ENCODE measurements at places on chromosomes 2 and 18.
A peak's percentile ranks its signal among the peaks of the same experiment; 100 is the strongest.

DNA sequence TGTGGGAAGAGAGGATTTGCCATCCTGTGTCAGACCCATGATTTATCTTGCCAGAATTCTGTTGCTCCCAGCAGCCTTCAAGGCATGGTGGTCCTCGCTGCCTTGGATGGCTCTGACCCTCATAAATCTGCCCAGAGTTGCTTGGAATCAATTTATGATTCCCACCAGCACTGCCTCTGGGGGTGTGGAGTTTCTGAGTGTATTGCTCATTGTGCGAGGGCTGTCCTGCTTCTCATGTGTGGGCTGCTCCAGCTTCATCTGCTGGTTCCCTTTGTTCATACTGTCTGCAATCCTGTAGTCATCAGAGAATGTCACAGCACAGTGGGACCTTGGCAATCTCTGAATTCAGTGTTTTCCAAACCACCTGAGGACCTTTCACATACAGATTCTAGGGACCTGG lies 139.8 kb downstream of the CLIP4 start:
- DNase-seq, result no peak

DNA sequence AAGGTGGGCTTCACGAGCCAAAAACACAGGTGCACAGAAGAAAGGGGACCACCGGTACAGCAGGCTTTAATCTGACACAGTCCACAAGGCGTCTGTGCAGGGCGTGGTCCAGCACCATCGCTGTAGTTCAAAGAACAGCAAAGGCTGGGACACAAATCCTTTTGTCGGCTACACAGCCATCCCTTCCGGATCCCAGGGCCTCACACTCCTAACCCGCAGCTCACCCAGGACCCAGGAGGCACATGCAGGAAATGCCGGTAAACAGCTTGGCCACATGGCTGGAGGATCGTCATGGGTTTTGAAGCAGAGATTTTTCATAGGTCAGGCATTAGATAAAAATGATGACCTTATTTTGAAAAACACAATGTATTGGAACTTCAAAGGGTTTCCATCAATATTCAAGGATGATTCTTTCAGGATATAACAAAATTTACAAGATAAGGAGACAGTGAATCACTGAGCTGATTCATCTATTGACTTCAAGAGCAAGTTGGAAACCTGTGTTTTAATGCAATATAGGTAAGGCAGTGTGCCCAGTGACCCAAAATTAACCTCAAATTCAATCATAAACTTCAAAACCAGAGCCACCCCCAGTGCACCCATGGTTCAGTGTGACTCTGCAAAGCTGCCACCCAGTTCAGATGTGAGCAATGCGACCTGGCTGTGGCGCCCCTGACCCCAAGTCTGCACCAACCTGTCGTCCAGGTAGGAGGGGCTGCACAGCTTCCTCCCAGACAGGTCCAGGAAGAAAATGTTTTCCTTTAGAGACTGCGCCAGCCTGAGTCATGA lies 74.4 kb downstream of the TMEM18 start:
- DNase-seq, result no peak

GRCh38 chr2:110166266-110166665 lies 38.5 kb downstream of the NPHP1 start:
- no peak for DNase-seq

DNA sequence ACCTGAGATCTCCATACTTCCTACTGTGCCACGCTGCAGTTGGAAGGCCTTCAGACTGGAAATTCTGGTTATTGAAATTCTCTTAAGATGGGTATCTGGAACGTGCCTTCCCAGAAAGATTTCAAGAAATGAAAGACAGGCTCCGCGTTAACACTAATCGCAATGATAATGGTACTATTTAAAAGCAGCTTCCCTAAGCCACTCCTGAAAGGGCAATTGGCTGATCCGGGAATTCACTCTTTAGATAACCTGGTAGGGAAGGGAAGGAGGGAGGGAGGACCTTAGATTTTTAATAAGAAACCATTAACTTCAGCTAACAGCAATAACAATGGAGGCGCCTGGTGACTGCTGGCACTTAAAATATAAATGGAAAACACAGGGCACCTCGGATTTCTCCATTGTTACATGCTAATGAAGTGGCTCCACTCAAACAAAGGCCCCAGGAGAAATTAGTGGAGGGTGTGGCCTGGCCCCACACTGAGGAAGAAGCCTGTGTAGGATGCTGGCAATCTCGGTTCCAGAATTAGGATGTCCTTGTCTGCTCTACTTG lies 22.5 kb upstream of the MTA3 start:
- no peak for DNase-seq

GRCh38 chr2:120871016-120871635 lies 135.5 kb downstream of the GLI2 start:
- no peak for DNase-seq

DNA sequence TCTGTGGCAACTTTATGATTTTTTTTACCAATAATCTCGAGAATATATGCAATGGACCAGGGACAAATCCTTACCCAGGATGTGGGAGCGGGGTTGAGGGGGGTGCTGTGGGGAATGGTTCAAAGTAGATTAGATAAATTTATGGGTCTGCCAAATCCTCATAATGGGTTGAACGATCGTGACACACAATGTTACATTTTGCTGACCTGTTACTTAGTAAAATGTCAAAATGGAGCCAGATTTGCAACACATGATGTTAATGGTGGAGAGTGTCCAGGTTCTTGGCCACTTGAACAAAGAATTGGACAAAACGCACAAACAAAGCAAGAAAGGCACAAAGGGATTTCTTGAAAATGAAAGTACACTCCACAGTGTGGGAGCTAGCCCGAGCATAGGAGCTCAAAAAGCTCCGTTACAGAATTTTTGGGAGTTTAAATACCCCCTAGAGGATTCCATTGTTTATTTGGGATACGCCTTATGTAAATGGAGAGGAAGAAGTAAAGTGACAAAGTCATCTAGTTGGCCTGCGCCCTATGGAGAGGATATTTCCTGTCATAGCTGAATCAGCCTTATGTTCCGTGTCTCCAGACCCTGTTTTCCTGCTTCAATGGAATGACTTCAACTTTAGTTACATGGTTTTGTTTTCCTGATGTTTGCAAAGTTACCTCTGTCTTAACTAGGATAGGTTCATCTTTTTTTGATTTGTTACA lies 776.0 kb downstream of the DCC start:
- DNase-seq, result no peak

GRCh38 chr2:19358242-19359020 lies at the start of gene OSR1:
Gene OSR1, minus strand, starts transcription at chr2:19358623. Its CDS starts 4,818 bp downstream, at chr2:19353805.
- DNase-seq, result peak; percentile 71

- DNase-seq, result peak; percentile 54
Observed at GRCh38 chr2:168526641-168527040, 70.6 kb downstream of the CERS6 start.

- DNase-seq, result no peak
Observed at GRCh38 chr2:10535703-10536102, 87.6 kb upstream of the ODC1 start.

DNA sequence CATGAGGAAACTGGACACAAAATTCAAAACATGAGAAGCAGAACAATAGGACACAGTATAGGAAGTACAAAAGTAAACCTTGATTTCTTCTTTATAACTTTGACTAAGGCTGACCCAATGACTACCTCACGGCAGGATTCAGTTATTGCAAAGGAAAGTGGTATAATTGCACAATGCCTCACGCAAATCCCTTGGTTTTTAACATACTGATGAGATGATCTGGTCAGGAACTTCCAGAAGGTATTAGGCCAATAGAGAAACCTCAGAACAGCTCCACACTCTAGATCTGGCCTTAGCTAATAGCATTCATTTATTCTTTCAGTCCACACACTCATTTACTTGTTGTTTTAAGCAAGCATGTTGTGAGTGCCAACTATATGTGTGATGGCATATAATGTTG lies 1526.9 kb upstream of the ACVR2A start:
- DNase-seq, result peak; percentile 97

GRCh38 chr2:10007435-10007834 lies 35.9 kb upstream of the KLF11 start:
- no peak for DNase-seq

- peak; percentile 55 for DNase-seq
Observed at GRCh38 chr2:183163821-183164649, 39.8 kb downstream of the NUP35 start.

- DNase-seq, result no peak
Observed at GRCh38 chr2:39525636-39526412, 88.7 kb upstream of the MAP4K3 start.

DNA sequence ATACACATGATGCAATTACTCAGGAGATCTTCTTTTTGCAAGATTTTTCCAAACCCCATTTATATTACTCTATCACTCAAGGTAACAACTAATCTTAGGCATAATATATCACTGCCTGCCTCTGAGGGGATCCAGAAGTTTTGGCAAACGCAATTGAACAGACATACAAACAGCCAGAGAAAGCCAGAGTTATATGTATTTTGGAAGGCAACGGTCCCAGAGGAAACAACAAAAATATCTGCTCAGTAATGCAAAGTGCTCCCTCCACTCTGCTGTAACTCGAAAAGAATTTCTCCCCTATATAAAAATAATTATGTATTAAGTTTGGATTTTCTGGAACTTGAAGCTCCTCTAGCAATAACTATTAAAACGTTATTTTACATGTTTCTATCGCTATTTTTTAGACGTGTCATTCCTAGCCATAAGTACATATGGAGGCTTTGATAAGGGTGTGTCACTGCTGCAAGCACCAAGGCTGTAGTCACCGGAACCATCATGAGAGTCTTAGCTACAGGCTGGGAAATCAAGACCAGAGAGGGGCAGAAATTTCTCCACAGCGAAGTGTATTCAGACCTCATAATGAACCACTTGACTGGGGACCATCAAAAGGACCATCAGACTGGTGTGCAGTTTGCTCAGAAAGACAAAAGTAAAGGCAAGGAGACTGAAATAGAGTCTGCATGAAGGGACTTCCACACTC lies 3.7 kb upstream of the GKN1 start:
- DNase-seq, result no peak

DNA sequence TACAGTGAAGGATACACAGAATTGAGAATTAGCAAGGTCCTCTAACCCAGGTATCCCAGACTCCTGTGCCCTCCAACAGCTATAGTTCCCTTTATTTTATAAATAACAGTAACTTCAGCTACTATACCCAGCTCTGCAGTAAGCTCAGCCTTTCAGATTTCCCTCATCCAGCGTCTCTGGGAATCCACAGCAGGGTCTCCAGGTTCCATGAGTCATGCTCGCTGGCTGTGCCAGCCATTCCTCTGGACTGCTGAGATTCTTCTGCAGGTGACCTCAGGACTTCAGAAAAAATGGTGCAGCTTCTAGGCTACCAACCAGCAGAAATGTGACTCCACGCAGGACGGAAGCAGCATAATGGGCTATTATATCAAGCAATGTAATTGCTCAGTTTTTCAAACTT lies 419.3 kb downstream of the ZNF516 start:
- DNase-seq, result no peak

All from iris pigment epithelial cell (primary cell).